ENCODE measurements at places on chromosomes 3 and 15.

- no peak for DNase-seq
These were observed 34.3 kb downstream of the CCDC66 start for GRCh38 chr3:56591262-56591661.

- no peak for DNase-seq
These were observed 25.9 kb upstream of the UBE2Q2 start for GRCh38 chr15:75817138-75817935.

DNA sequence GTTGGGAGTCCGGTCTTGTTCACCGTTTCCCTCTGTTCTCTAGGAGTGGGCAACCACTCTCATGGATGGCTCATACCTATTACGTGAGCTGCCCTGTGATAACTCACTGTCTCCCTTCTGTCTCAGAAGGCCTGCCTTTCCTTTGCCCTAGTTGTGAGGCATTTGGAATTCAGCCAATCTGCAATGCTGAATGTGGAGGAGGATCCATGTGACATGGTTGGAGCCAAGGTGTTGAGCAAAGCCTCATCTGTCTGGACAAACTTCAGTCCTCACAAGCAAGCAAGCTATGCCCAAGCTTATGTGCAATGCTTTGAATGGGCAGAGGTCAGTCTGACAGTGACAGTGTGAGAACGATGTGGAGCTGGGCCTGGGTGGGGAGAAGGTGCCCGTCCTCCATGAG lies 37.8 kb upstream of the ATP10A start:
- peak; percentile 86 for DNase-seq

GRCh38 chr3:123552095-123552714 lies 32.6 kb downstream of the HACD2 start:
- DNase-seq, result peak; percentile 35

GRCh38 chr3:174931473-174932353 lies 72.6 kb downstream of the NAALADL2 start:
- no peak for DNase-seq

- DNase-seq, result no peak
These were observed 11.4 kb upstream of the MEX3B start for GRCh38 chr15:82056958-82057823.

GRCh38 chr3:94256888-94257813 lies 194.3 kb downstream of the NSUN3 start:
- no peak for DNase-seq
